Ureter (tissue), 1 donor: ENCODE measurements at places on chromosomes 6 and 20.

DNA sequence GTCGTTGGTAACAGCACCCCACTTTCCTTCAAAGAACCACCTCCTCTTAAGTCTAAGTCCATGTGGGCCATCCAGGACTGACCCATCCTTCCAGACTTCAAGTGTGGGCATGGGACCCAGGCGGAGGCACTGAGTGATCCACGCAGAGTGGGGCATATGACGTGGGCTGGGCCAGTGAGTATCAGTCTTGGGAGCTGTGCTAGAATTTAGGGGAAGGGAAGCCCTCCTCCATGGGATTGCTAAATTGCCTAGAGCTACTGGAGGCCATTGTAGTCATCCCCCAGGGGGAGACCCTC is 35.3 kb upstream of the KCNB1 start:
- no peak for DNase-seq

- no peak for DNase-seq
These were observed 62.0 kb upstream of the RREB1 start for GRCh38 chr6:7045746-7046145.

- DNase-seq = no peak
These were observed 77.2 kb upstream of the TIAM2 start for GRCh38 chr6:154917941-154918340.

- no peak for DNase-seq
These were observed 21.8 kb upstream of the BTBD3 start for GRCh38 chr20:11895861-11896387.

DNA sequence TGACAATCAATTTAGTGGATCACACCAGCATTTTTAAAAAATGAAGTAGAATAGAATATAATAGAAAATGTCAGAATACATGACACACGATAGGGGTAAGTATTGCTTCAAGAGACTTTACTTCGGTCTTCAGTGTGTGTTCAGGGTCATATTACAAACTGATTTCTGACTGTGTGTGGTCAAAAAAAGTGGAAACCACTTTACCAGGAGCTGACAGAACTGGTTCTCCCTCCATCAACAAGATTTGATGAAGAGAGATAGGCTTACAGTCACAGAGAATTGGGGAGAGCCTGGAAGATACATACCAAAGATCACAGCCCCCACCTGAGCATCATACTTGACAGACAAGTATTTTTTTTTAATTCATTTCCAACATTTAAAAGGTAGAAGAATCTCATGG is 21.7 kb downstream of the ARMC2 start:
- DNase-seq = no peak

- DNase-seq = no peak
These were observed 84.2 kb downstream of the PREP start for GRCh38 chr6:105318660-105319059.

DNA sequence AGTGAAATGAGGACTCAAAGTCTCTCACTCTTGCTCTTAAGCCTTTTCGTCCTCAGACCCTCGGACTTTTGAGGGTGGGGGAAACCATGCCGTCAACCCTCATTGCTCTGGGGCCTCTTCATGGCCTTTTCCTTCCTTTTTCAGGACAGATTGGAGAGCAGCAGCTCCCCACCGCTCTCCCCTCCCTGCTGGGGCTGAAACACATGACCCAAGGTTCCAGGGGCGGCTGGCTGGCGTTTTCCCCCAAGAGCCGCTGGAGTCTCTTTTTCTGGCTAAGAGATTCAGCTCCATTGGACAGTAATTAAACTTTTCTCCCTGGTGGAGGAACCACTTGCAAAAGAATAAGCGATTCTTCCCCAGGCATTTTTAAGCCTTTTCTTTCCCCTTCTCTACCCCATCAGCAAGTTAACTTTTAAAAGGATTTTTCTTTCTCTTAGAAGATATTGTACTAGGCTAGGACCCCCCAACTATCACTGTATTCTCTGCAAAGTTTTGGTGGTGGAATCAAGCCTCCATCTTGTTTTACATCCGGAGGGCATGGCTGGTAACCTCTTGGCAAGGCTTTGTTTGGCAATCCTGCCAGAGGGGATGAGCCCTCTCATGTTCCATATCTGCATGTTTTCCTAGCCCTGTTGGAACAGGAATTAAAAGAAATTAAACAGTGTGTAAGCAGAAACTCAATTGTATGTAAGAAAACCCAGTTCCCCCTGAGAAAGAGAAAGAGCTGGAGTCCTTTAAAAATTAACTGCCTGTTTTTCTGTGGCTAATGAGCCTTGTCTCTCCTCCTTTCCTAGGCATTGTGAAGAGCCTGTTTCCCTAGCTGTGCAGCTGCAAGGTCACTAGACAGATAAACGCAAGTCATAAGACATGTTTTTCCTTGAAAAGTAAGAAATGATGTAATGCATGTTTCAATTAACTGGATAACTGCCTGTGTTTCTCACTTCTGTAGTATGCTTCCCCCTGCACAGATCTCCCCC is 100.8 kb upstream of the GPR6 start:
- no peak for DNase-seq

GRCh38 chr20:50798650-50799049 is 3.8 kb downstream of the BCAS4 start:
- DNase-seq = no peak

GRCh38 chr6:144922120-144922722 is 637.1 kb downstream of the UTRN start:
- no peak for DNase-seq

- DNase-seq = no peak
These were observed 3.3 kb downstream of the ARHGAP40 start for GRCh38 chr20:38604873-38605303.

DNA sequence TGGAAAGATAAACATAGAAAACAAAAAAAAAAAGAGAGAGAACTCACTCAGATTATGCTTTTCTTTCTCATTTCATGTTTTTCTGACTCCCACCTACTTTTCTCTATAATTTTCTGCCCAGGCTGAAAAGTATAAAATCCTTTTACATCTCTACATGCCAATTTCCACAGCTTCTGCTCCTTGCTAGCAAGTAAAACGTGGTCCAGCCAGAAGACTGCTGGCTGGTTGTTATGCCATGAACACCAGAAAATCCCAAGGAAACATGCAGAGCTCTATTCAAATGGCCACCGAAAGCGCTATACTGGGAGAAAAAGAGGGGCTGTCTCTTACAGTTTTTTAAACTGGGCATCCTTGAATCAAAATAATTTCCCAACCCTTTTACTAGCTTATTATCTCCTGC is 512.8 kb upstream of the ID4 start:
- no peak for DNase-seq

DNA sequence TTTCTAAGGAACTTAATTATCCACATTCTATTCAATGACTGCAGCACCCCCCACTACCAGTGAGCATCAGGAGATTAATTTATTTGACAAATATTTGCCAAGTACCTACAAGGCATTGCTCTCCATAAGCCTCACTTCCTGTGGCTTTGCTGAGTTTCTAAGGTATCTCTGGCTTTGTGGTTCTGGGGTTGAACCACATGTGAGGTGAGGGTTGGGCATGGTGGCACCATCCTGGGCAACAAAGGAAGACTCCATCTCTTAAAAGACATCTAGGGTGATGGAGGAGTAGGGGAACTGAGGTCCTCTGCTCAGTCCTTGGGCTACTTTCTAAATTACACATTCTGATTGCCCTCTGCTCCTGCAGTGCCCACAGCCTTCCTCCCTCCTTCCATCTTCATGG is 25.5 kb upstream of the WFDC2 start:
- DNase-seq = no peak

- no peak for DNase-seq
These were observed 15.5 kb downstream of the MRPL14 start for GRCh38 chr6:44111434-44112417.

GRCh38 chr6:151148111-151148510 is 91.7 kb upstream of the AKAP12 start:
- no peak for DNase-seq

GRCh38 chr20:48614593-48615274 is 213.1 kb downstream of the PREX1 start:
- no peak for DNase-seq

- no peak for DNase-seq
These were observed 13.5 kb upstream of the ANKRD60 start for GRCh38 chr20:58241766-58242465.

GRCh38 chr6:80105972-80106417 is 476 bp upstream of the BCKDHB start:
- no peak for DNase-seq

DNA sequence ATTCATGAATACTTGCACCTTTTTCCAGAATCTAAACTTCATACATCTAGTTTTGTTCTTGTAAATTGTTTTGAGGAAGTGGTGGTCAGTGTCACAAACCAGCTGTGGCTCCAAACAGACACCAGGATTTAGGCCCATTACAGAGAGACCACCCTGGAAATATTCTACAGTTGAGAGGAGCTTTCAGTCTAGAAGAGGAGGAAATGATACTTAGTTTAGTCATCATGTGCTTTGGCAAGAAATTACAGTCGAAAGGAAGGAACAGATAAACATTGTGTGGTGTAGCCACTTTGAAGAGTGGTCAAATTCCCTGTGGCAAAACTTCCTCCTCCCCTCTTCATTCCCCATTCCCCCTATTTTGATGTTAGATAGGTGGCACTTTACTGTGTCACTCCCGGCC is 15.7 kb downstream of the DCBLD1 start:
- DNase-seq = no peak

GRCh38 chr6:39847221-39847620 is 55.0 kb downstream of the DAAM2 start:
- DNase-seq = no peak

GRCh38 chr6:112007805-112008204 is 46.1 kb upstream of the CCN6 start:
- DNase-seq = no peak

GRCh38 chr20:57835074-57835452 is 125.2 kb upstream of the PMEPA1 start:
- DNase-seq = no peak

DNA sequence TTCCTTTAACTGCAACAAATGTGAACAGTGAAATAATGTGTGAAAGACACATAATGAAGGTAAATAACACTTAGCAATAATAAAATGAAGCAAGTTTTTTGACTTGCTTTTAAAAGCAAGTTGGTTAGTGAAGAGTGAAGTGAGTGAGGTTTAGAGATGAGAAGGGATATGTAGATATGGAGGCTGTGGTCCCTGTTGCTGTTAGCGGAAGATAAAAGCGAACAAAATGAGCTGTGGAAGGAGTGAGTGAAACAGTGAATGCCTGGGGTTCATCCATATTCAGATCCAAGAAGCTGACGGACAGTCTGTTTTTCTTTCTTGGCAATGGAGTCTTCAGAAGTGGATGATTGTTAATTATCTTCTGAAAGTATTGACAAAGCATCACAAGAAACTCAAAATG is 23.5 kb downstream of the ZBTB9 start:
- no peak for DNase-seq

DNA sequence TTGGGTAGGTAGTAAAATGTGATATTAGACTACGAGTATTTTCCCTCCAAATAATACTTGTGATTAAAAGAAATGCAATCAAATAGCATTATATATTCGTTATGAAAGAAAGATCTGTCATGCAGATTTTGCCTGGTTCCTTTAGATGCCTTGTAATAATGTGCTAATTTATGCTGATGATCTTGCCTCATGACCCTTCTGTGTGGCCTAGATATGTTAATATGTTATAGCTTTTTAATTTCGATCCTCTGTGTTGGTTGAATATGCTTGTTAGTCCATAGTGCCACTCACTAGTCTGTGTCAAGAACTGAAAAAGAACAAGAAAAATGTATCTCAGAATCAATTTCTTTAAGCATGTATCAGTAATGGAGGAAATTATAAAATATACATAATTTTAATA is 31.9 kb downstream of the CDKAL1 start:
- no peak for DNase-seq

DNA sequence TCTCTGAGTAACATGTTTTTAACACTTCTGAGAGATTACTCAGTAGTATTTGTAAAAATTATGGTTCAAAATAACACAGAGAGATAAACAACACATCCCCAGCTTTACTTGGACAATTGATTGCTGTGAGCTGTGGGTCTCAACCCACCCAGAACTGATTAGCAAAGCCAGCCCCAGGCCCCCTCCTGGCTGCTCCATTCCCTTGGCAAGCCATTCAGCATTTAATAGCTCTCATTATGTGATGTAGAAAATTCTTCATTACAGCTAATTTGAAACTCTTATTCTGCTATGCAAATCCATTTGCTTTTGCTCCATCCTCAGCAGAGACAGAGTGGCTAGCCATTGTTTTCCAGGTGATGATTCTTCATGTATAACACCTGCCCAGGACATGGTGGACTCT is 16.6 kb upstream of the SIRT5 start:
- DNase-seq = no peak

- DNase-seq = no peak
These were observed 152.1 kb upstream of the RIN2 start for GRCh38 chr20:19605786-19606485.

DNA sequence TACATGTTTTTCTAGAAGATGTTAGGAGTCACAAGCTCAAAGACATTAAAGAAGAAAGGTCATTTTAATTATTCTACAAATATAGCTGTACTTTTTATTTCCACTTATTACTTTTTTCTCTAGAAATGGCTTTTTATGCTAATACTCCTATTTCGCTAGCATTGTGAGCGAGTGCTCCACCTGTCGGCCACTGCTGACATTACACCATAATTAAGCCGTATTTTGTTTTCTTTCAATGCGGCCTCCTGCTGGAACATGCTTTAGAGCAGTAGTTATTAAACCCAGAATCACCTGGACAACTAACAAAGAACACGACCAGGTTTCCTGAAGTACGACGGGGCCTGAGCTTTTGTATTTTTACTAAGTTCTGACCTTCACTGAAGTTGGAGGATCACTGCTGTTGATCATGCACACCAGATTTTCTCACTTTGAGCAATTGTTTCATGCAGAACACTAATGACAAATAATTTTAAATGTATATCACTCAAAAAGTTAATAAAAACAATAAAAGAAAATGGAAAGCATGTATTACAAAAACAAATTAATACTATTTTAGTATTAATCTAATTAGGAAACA is 74.1 kb upstream of the PAK5 start:
- peak; percentile 48 for DNase-seq

GRCh38 chr20:13274275-13274861 is 53.3 kb downstream of the ISM1 start:
- DNase-seq = no peak

GRCh38 chr6:90466154-90466940 is 120.5 kb downstream of the MAP3K7 start:
- DNase-seq = no peak

DNA sequence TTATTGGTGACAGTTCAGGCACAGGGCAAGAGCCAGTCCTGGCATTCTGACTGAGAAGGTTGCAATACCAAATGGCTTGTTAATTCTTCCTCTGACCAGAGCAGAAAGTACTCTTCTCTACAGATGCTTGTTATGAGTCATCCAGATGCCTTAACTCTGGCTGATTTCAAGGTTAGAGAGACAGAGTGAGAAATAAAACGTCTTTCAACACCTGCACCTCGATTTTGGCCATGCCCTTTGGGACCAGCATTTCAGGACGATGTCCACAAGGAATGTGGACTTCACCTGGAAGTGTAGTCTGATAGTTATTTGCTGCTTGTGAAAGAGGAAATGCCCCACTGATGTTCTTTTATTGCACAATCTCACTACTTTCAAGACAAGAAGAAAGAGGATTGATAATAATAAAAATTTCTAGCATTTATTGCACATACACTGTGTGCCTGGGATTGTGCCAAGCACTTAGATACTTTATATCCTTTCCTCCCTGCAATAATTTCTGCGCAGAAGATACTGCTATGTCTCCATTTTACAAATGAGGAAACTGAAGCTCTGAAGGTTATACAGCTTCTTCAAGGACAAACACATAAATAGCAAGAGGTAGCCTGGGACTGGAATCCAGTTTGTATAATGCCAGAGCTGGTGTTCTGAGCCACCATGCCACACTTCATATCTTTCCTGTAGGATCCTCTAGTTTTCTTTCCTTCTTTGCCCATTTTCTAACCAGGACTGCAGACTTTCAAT is 33.5 kb upstream of the MCM3 start:
- no peak for DNase-seq

- no peak for DNase-seq
These were observed 72.9 kb downstream of the ATG5 start for GRCh38 chr6:106252687-106253086.
